Effector memory CD4-positive, alpha-beta T cell (primary cell): ENCODE measurements at places on chromosomes 6 and 20.
A peak's percentile ranks its signal among the peaks of the same experiment; 100 is the strongest.

DNA sequence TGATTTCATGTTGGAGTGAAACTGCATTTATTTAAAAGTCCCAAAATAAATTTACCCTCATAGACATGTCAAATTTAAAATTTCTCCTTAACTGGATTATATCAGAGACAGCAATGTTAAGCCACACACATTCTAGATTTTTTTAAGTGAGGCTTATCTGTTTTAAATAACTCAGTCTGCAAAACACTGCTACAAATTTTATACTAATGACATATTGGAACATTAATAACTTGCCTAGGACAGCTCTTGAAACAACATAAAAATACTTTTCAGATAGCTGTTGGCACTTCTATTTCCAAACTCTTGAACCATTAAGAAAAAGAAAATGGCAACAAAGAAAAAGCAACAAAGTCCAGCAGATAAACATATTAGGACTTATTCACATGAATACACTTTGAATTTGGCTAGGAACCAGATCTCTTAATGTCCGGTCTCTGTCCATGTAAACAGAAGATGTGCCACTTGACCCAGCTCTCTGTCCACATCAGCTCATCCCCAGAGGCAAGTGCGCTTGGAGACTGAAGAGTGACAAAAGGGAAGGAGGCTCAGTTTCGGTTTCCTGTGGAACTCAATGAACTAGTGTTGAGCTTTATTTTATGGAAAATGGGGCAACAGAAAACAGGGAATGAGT is 219.3 kb upstream of the THBS2 start:
- no peak for DNase-seq

DNA sequence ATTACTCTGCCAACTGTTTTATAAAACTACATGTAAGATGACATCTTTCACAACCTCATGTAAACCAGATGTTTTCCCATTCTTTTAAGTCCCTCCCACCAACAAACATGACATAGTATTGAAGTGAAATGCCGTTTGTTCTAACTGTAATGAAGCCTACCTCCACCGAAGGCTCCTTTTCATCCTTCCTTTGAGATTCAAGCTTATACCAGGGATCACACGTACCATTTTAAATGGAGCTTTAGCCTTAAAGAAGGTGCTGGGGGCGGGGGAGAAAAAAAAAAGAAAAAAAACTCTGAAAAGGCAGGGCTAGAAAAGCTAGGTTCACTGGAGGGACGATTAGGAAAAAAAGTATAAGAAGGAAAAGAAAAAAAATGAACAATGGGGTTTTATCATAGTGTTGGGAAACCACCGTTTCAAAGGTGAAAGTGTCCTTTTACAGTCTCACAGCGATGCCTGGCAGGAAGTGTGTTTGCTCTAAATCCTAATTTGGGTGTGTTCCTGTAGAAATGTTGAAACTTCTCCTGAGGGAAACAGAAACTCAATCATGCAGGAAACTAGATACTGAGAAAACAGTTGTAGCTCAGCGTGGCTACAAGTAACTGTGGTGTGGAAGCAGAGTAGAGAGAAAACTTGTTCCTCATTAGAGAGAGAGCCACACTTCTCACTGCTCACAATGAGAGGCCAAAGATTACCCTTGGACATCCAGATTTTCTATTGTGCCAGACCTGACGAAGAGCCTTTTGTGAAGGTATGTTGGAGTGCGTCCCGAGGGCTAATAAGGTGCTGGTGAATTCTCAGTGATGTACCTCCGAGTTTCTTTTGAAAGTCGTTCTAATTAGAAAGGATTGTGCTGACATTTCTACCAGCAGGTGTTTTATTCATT is 37.6 kb upstream of the HINT3 start:
- DNase-seq = peak; percentile 27

DNA sequence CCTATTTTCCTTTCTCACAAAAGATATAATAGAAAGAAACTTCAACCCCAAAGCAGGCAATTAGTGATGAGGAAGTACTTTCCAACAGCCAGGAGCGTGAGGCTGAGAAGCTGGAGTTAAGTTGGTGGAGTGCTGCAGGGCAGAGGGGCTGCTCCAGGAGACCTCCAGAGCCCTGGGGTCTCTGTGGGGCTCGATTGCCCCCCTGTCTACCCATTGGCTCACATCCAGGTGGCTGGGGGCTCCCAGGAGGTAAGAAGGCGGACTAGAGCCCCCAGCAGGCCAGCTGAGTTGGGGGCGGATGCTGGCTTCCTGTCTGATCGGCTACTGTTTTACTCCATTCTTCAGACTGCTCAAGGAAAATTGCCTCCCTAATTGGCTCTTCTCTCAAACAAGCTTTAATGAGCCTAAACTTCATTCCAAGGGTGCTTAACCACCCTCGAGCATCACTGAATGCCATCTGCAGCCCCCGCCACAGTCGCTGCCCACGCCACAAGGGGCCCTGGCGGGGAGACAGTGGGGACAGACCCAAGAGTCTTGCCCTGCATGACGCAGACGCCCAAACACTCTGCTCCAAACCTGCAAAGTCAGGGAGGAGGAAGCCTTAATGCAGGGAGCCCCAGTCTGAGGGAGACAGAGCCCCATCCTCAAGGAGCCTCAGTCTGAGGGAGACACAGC is 78.6 kb downstream of the MDGA1 start:
- DNase-seq = no peak

- DNase-seq = no peak
These were observed 171.5 kb upstream of the C6orf118 start for GRCh38 chr6:165480916-165481315.

- peak; percentile 38 for DNase-seq
These were observed 55.0 kb downstream of the GNAS start for GRCh38 chr20:58907320-58908137.

GRCh38 chr20:22795871-22796270 is 211.5 kb upstream of the FOXA2 start:
- DNase-seq = no peak

DNA sequence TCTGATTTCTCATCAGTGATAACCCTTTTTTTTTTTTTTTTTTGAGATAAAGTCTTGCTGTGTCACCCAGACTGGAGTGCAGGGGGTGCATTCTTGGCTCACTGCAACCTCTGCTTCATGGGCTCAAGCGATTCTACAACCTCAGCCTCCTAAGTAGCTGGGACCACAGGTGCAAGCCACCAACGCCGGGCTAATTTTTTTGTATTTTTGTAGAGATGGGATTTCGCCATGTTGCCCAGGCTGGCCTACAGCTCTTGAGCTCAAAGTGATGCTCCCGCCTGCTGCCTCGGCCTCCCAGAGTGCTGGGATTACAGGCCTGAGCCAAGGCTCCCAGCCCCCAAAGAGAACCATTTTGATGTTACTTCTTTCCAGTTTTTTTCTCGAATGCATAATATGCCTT is 2.2 kb downstream of the FABP7 start:
- DNase-seq = no peak

DNA sequence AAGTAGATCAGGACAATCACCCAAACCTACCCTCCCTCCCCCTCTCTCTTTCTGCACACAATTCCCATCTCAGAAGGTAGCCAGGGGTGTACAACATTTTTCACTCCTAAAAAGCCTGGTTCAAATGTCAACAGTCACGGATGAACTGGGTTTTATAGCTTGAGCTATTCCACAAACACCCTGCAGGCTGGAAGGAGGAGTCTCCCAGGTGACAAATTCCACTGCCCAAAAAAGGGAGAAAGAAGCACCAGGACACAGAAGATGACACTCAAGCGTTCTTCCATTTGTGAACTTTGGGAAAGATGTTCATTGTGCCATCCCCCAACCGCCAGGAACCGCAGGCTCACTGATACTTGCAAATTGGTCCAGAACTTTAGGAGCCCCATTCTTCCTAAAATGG is 111.5 kb upstream of the NFATC2 start:
- no peak for DNase-seq

- DNase-seq = no peak
These were observed 48.9 kb downstream of the ELOVL2 start for GRCh38 chr6:10995114-10995707.

DNA sequence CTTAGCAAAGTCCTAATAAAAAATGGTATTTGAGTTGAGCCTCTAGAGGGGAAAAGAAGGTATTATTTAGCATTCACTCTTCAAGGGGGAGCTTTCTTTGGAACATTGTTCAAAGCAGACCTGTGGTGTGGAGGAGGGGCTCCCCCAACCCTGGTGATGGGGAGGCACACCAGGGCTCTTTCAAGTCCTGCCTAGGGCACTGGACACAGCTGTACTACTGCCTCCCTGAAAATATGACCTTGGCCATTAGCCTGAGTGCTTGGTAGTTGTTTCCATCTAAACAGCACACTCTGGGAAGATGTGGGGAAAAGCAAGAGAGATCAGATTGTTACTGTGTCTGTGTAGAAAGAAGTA is 215.1 kb upstream of the CNR1 start:
- no peak for DNase-seq

- DNase-seq = no peak
These were observed 465.9 kb downstream of the KIF16B start for GRCh38 chr20:16107172-16107870.

DNA sequence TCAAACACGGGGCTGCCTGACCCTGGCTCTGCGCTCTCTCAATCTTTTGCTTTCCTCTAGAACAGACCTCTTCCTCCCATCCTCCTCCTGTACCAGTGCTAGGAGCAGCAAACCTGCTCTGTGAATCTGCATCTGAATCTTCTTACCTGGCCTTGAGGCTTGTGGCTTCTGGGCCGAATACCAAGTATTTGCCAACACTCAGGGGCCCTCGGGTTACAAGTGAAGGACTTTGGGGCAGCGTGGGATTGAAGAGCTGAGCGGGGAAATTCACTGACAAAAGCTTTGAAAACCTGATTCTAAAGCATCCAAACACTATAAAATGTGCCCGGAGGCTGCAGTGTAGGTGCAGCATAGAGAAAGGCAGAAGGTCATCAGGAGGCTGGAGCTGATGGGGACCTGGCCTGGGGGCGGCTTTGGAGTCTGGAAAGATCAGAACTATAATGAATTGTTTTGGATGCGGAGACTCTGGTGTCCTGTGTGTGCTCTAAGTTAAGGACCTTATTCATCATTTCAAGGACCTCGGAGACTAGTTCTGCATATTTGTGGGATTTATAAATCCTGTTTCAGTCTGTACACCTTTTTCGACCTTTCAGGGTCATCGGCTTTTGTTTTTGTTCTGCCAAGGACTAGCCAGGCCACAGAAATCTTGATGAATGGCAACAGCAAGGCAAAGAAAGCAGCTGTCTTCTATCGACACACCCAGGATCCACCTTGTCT is 16.4 kb upstream of the IGF2R start:
- no peak for DNase-seq

DNA sequence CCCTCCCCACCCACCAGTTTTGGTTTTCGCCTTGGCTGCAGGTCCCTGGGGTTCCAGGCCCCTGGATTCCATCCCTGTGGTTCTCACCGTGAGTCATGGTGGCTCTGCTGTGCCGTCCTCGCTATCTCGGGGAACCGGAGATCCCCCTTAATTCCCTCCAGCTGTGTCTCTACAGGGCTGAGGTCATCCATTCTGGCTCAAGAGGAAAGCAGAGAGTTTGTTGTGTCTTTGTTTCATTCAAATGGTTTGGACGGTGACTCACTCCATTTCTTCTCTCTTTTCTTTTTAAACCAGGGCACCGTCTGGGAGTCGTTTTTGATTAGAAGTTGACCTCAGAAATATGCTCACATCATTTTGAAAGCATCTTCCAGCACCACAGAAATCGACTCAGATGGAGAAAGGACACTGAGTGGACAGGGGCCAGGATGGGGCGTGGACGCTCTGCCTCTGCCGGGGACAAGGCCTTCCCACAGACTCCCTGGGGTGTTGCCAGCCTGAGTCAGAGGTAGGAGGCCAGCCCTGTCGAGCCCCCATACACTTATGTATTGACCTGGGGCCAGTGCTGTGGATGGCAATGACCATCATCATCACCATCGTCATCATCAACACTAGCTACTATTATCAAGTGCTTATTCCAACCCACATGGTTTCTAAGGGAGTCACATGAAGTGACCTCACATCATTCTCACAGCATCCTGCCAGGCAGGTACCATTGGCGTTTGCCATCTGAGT is 176.2 kb downstream of the NFATC2 start:
- no peak for DNase-seq

DNA sequence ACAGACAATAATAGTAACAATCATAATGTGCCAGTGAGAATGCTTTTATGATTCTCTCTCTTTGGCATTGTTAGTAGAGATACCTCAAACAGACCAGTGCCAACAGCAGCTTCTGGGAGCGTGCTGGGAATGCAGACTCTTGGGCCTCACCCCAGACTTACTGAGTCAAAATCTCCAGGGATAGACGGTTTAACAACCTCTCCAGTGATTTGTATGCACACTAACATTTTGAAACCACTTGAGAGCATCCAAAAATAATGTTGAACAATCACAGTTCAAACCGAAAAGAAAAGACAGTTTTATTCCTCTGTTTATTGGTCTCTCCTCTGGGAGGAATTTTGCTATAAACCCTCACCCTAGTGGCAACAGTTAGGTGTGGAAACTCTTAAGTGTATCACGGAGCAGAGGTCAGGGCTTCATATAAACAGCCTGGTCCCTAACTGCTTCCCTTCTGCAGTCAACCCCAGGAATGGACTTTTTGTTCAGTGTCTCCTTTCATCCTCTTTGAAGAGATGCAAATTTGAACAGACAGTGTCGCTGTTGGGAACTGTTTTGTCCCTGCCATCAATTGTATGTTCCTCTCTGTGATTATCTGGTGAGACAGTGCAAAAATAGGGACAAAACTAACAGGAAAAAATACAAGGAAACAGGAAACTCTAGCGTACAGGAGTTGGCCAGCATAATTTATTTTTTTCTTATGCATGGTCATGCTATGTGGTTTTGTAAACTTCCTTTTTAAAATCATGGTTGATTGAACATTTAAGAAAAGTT is 162.4 kb upstream of the BTBD3 start:
- no peak for DNase-seq

GRCh38 chr6:137227871-137228302 is 8.7 kb upstream of the IFNGR1 start:
- no peak for DNase-seq

DNA sequence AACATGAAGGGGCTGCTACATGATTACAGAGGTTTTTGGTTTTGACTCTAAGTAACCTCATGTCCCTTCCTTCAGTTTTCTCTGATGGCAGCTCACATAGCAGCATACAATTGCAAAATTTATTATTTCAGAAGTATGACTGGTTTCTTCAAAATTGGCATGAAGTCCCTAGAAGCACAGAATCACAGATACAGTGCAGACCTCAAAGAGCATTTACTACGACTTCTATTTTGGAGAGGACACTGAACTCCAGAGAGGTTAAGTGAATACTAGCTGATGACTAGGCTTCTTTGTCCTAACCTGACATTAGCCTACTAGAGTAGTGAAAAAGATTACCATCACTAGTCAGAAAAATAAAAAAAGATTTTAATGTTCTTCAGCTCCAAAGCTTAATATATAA is 664.3 kb downstream of the RFPL4B start:
- DNase-seq = no peak
